ENCODE measurements at places on chromosomes 5 and 9.

- no peak for DNase-seq
These were observed 279.3 kb upstream of the TARS1 start for GRCh38 chr5:33161421-33161820.

- DNase-seq = no peak
These were observed 29.8 kb downstream of the WDR36 start for GRCh38 chr5:111121926-111122325.

DNA sequence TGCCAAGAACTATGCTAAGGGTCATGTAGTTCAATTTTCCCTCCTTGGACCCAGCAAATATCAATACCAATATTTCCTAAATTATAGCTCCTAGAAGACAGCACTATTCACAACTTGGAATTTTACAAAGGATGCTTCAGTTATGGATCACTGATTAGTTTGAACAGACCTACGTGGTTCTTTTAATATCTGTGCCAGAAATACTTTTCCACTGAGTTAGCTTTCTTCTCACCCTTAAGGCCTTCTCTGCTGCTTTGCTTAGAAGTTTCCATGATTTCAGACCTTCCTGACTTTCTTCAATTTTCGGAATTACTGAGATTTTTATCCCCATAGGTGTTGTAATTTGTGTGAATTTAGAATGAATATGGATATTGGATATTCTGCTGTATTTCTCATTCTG, 380.4 kb downstream of the PSAT1 start:
- no peak for DNase-seq

GRCh38 chr5:19125956-19126713, 861.9 kb downstream of the CDH18 start:
- DNase-seq = no peak

- no peak for DNase-seq
These were observed 26.3 kb upstream of the NDFIP1 start for GRCh38 chr5:142082182-142082781.

- DNase-seq = no peak
These were observed 23.3 kb downstream of the CSF2 start for GRCh38 chr5:132096904-132097303.

- DNase-seq = no peak
These were observed 1434.5 kb upstream of the CDH6 start for GRCh38 chr5:29758986-29759421.

GRCh38 chr5:111756581-111757354, at the start of gene NREP:
Gene NREP (minus strand): TSS chr5:111757194. CDS start chr5:111755772, 1,422 bp downstream.
- DNase-seq = peak; percentile 49

DNA sequence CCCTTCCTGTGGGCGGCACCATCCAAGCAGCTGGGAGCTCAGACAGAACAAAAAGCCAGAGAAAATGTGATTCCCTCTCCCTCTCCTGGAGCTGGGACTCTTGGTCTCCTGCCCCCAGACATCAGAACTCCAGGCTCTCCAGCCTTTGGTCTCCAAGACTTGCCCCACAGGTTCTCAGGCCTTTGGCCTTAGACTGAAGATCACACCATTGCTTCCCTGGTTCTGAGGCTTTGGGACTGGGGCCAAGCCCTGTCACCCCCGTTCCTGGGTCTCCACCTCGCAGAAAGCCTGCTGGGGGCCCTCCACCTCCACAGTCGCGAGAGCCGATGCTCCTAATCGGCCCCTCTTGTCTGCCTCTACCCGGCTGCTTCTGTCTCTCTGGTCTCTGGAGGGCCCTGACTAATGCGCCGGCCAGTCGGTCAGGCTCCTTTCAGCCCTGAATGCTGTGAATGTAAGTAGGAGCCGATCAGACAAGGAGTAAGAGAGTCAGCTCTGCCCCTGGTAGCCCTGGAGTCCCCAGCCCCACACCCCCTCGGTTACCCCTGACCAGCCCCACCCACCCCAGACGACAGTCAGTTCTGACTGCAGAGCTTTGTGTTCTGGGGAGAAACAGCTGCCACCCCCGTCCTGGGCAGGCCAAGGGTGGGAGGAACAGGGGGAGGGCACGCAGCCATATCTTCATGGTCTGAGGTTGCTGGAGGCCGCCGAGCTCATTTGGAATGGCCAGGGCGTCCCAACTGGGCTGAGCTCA, 57.5 kb downstream of the VAV2 start:
- DNase-seq = no peak

DNA sequence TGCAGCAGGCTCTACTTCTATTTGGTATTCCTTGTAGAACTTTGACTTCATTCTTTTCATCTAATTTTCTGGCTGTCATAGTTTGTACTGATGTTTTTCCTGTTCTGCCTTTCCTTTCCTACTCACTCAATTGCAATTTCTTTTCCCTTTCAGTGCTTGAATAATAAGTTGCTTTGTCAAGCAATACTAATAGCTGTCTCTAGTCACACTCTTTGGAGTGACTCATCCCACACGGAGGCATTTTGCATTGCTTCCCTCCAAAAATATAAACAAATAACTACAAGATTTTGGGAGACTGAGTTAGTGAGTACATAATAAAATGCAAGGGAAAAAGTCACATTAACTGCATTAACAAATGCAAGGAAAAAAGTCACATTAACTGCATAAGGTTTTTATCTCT, 465.9 kb downstream of the CDH9 start:
- DNase-seq = no peak

DNA sequence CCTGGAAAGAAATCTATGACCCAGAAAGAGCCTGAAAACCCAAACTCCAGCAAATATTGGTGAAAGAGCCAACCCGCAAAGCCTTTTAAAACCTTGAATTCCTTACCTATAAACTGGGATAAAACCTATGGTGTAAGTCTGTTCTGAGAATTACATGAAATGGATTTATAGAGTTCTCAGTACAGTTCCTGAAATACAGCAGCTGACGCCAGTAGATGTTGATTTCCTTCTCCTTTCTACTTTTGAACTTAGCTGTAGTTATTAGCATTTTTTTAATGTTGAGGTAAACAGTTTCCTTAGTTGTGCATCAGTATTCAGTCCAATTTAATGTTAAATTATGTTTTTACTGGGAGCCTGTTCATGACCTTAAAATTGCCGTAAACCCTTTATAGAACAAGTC, 3.7 kb downstream of the SPIN1 start:
- no peak for DNase-seq

Measured in GM20000 (cell line).